ENCODE measurements at places on chromosomes 12 and 14. TPM values are rescaled to one million over a fixed set of nuclear protein-coding genes. Genes with fewer than 3 reads are reported as not detected.

DNA sequence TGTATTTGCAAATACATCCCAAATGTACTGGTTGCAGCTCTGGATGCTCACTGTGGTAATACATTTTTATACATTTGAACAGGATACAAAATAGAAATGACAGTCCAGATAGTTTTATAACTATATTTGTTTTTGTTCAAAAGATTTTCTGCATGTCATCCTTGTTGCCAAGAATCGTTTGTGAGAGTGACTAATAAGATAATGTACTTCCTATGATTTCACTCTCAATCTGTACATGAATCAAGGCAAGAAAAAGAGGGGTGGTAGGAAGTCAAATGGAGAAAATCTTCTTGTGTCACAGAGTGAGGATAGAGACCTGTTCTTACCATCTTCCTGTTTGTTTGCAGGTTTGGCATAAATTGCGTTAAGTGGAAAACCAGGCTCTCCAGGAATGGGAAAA is 13.9 kb downstream of the ARPC3 start:
- no peak for DNase-seq

DNA sequence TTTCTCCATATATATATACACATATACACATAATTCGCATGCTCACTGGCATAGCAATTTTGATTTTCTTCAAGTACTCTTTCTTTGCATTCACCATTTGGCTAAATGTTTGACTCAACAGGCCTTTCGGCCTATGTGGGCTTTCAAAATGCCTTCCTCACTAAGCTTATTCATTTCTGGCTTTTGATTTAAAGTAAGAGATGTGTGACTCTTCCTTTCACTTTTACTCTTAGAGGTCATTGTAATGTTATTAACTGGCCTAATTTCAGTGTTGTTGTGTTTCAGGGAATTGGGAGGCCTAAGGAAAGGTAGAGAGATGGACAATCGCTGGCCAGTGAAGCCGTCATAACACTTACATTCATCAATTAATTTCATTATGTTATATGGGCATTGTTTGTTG is 14.5 kb upstream of the KLRD1 start:
- no peak for DNase-seq

DNA sequence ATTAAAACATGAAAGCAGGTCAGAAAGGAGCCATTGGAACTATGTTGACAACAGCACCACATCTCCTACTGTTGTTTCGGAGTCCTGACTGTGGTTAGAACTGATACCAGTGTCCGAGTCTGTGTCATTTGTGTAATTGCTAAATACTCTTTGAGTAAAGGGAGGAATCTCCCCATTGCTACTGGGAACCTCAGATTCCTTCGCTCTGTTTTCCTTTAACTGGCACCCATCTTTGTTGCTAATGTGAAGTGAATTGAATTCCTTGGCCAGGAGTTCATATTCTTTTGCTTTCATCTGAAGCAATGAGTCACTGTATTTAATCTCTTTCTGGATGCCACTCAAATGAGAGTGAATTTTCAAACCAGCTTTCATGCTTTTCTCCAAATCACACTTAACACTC is 31.5 kb downstream of the RASSF9 start:
- no peak for DNase-seq

DNA sequence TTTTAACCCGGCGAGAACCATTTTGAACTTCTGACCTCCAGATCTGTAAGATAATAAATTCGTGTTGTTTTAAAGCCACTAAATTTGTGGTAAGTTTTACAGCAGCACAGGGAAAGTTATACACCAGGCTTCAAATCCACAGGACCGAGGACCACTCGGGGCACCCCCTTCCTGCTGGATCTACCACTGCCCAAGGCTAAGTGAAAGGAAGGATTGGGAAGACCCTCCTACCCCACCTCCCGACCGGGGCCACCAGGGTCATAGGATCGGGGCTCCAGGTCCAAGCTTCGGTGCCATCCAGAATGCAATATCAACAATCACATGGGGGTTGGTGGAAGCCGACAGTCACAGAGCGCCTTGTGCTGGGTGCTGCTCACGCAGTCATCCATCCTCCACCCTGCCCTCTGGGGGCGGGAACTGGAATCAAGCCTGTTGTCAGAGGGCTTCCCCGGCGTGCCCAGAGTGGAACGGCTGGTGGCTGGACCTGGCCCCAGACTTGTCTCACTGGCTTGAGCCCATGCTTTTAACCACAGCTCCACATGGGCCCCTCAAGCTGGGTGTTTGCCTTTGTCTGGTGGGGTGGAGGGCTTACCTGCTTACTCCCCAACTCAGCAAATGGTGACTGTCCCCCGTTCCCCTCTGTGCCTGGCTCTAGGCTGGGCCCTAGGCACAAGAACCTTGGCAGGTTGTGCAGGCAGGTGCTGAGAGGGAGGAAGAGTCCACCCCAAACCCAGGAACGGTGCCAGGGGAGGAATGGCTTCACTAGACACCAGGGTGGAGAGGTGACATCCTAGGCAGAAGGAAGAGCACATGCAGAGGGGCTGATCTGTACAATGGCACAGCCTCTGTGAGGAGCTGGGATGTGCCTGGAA is 180.3 kb upstream of the RTL1 start:
- DNase-seq, result peak; percentile 50

- DNase-seq, result no peak
These were observed 655 bp upstream of the DYNLL1 start for GRCh38 chr12:120495186-120495730.

DNA sequence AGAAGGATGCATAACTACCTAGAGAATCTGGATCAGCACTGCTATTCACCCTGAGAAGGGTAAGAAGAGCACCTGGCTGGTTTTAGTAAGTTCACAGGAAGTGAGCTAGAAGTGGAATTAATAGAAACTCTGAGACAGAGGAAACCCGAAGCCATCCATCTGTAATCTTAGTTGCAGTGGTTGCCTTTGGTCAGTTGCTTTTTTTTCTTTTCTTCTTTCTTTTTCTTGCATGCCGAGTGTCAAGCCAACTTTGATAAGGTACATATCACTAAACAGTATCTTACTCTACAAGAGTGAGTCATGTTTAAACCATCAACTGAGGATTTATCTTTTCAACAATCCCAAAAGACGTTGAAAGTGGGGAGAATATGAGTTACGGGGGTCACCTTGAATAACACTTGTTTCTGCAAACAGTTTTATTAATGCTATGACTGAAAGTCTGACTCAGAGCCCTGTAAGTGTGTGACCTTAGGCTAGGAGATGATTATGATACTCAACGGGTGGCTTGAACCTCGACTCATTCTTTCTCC is 26.7 kb downstream of the C12orf75 start:
- no peak for DNase-seq

- no peak for DNase-seq
These were observed 172.3 kb downstream of the DPY19L2 start for GRCh38 chr12:63495974-63496373.

DNA sequence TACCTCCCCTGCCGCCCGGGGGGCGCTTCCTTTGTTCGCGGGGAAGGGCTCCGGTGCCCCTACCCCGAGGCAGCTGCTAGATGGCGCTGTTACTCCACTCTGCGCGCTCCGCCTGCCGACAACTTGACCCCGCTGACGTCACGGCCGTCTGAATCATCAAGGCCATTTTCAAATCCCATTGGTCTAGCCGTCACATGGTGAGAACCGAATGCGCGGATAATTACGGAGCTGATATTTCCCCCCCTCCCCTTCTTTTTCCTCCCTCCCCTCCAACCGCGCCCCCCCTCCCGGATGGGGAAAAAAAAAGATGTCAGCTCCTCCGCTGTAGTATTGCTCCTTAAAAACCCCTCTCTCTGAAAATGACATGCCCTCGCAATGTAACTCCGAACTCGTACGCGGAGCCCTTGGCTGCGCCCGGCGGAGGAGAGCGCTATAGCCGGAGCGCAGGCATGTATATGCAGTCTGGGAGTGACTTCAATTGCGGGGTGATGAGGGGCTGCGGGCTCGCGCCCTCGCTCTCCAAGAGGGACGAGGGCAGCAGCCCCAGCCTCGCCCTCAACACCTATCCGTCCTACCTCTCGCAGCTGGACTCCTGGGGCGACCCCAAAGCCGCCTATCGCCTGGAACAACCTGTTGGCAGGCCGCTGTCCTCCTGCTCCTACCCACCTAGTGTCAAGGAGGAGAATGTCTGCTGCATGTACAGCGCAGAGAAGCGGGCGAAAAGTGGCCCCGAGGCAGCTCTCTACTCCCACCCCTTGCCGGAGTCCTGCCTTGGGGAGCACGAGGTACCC is at the start of gene HOXC10:
HOXC10 (plus strand) TSS at position 246 of the 791 bp plus-strand sequence; CDS start at position 360, 114 bp downstream.
- DNase-seq, result peak; percentile 48

DNA sequence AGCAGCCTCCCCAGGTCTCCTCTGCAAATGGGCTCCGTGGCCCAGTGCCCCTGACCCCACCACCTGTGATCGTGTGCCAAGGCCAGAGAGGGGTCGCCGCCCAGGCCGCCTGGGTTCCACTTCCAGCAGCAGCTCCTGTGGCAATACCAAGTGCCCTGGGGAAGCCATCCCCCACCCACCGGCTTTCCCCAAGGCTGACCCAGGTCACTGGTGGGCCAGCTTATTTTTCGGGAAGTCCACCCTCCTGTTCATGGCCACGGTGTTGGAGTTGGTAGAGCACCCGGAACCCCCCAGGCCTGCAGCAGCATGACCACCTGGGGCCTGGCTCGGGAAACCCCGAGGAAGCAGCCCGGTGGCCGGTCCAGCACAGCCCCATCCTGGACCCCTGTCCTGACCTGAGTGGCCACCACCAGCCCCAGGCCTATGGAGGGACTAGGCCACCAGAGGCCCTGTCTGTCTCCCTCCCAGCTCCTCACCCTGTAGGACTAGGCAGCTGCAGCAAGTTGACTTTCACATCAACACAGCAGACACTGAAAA is 40.8 kb upstream of the OASL start:
- DNase-seq, result no peak

DNA sequence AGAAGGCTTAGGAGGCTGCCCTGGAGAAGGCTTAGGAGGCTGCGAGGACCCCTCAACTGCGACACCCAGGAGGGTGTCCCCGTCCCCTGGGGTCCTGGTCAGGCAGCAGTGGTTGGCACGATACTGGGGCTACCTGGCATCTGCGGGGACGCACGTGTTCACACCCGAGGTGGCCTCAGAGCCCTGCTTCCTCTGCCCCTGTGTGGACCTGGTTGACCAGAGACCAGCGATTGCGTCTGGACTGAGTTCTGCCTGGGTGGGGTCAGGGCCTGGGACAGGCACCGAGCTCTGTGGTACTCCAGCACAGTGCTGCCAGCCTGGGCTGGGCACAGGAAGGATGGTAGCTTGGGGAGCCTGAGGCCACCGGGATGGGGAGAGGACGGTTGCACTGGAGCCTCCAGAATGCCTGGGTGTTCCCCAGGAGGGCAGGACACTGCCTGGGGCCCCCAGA is 735 bp downstream of the ASPG start:
- DNase-seq, result no peak

The GDF11 gene
- 11.8 TPM for total RNA-seq

The BTBD7 gene
- total RNA-seq, result 42.2 TPM

The PRB2 gene
- not detected for total RNA-seq

The COX8C gene
- not detected for total RNA-seq

The KCNMB4 gene
- total RNA-seq, result 19.7 TPM

The LACRT gene
- total RNA-seq, result not detected

The CEP83 gene
- 26.7 TPM for total RNA-seq

The MFAP5 gene
- total RNA-seq, result 1.4 TPM

The C12orf54 gene
- not detected for total RNA-seq

All from cerebellum (tissue), 4 donors.